SJSA1 (cell line): ENCODE measurements at places on chromosomes 3 and 15. TPM values are rescaled to one million over a fixed set of nuclear protein-coding genes. Genes with fewer than 3 reads are reported as not detected.

DNA sequence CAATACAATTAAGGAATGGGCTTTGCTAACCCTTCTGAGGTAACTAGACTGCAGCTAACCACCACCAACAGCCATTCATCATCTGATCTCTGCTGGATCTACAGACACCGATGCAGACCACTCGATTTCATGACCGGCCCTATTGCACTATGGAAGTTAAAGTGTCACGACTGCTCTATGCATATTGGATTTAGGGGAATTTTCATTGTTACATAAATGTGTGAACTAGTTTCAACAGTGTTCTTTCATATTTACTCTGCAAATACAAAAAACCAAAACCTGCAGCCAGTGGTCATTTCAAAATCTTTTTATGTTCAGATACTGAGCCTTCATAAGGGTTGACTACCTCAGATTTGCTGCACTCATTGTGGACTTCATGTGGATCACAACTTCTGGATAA lies 14.5 kb downstream of the CDV3 start:
- no peak for DNase-seq

DNA sequence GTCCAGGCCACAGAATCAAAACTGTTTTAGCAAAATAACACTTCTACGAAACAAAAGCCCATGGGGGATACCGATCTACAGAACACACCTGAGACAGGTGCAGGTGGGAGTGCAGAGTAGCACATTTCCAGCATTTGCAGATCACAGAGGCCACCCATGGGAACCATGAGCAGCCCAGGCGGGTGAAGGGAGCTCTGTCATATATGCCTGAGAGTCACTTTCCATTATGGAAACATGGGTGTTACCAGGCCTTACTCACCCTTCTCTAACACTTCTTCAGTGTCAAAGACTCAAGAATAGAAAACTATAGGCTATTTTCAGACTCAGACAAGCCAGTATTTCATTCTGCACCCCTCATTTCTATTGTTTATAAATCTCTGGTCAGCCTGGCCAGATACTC lies 3.5 kb downstream of the PLA1A start:
- no peak for DNase-seq

GRCh38 chr3:20405231-20405630 lies 219.2 kb upstream of the SGO1 start:
- DNase-seq, result no peak

Gene TRMT10C
- 28.4 and 29.2 TPM in 2 replicates for total RNA-seq

Gene DUOX1
- not detected in 2 replicates for total RNA-seq

- no peak for DNase-seq
Measured at GRCh38 chr3:17044855-17045254, 160.1 kb downstream of the PLCL2 start.

Gene XCR1
- total RNA-seq, result not detected in 2 replicates

DNA sequence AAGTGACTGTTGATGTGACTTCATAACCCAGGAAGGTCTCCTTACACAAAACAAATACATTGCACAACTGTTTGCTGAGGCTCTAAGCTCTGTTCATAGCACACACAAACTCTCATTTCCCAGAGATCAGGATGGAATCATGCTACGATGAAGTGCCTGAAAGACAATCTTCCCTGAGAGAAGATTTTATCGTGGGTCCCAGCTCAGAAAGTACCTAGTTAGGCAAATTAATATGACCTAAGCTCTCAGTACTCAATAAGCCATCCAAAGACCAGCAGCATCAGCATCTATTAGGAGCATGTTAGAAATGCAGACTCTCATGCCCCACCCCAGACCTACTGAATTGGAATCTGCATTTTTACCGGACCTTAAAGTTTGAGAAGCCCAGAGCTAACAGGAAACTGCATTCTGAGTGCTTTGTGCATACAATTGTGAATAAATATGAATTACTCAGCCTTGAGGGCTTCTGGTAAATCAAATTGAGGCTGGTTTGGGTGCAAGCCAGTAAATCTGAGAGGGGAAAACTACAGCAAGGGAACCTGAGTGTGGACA lies 161.5 kb upstream of the C2CD4B start:
- no peak for DNase-seq

Gene IL17RD
- total RNA-seq, result not detected in 2 replicates

Gene DAZL
- total RNA-seq, result not detected in 2 replicates

DNA sequence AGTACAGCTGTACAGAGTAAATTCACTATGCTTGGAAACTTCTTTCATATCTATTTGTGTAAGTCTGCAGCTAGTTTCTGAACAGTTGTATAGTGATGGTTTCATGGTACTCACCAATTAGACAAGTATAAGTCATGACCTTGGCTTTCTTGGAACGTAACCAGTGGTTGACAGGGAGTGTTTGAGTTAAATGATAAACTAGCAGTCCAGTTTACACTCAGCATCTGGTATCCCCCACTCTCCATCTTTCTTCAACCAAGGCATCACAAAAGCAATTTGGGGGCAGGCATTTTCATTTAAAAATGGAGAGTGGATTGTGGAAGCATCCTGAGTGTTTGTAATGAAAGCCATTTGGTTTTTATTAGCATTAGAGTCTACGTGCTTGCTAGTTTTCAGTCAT lies 26.0 kb downstream of the MME start:
- DNase-seq, result no peak

Gene FAM43A
- 14.2 and 17.6 TPM in 2 replicates for total RNA-seq

Gene SPESP1
- not detected in 2 replicates for total RNA-seq

GRCh38 chr3:88225326-88226008 lies 75.7 kb downstream of the C3orf38 start:
- no peak for DNase-seq

Gene STRIT1
- total RNA-seq, result not detected in 2 replicates

Gene LINGO1
- not detected in 2 replicates for total RNA-seq

- no peak for DNase-seq
Measured at GRCh38 chr3:71518089-71518488, 65.4 kb downstream of the FOXP1 start.

GRCh38 chr3:48157202-48157840 lies 30.9 kb downstream of the CDC25A start:
- no peak for DNase-seq

DNA sequence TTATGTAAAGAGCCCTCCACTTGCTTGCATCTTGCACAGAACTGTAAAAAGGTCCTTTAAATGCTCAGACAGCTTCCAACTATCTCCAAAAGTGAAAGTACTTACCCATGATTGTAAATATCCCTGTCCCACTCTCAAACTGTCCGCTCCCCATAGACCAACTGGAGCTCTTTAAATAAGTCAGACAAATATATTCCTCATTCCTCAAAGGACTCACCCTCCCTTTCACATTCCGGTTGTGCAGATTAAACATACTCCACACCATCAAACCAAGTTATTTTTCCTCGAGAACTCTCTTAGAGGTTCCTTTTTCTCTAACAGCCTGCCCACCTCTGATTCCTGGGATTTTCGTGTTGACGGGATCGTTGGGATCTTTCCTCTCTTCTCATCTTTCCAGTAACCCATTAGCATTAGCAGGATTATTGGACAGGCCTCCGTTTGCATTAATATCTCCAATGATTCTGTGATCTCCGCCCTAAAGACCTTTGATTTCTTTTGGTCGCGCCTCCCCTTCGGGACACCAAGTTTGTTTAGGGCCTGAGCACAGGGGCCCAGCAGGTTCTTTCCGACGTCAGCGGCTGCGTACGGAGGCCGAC lies 763 bp downstream of the GOLGB1 start:
- no peak for DNase-seq

GRCh38 chr15:47689660-47690059 lies 27.6 kb upstream of the SEMA6D start:
- DNase-seq, result no peak
